ENCODE measurements at places on chromosomes 1 and 21. TPM values are rescaled to one million over a fixed set of nuclear protein-coding genes. Genes with fewer than 3 reads are reported as not detected.

The MRPL24 gene
- total RNA-seq, result 42.2 TPM

The ILDR2 gene
- under 0.01 TPM for total RNA-seq

The INSRR gene
- total RNA-seq, result not detected

The SYTL1 gene
- total RNA-seq, result 0.15 TPM

The GPX7 gene
- total RNA-seq, result 45.2 TPM

The CAPN8 gene
- total RNA-seq, result not detected
